ENCODE measurements at places on chromosomes 7 and 10. TPM values are rescaled to one million over a fixed set of nuclear protein-coding genes. Genes with fewer than 3 reads are reported as not detected.
A peak's percentile ranks its signal among the peaks of the same experiment; 100 is the strongest.

- DNase-seq, result no peak
Measured at GRCh38 chr7:107130487-107131220, 38.1 kb upstream of the HBP1 start.

GRCh38 chr7:38973760-38974159, 3.9 kb upstream of the POU6F2 start:
- DNase-seq, result no peak

- DNase-seq, result no peak
Measured at GRCh38 chr7:13880789-13881188, 108.7 kb downstream of the ETV1 start.

The MRPS16 gene
- total RNA-seq, result 104 TPM

DNA sequence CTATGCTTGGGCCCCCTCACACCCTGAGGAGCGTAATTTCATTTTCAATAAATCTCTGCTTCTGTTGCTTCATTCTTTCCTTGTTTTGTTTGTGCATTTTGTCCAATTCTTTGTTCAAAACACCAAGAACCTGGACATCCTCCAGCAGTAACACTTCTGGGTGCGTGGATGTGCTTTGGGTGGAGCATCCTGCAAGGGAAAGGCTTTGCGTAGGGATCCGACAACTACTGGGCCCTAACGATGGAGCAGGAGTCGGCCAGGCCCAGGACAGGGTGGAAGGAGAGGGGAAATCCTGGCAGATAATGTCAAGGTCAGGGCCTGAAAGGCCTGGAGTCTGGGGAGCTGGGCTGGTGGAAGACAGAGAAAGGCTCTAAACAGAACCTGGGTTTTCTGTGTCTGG, 231.8 kb downstream of the ADAM12 start:
- no peak for DNase-seq

- no peak for DNase-seq
Measured at GRCh38 chr7:101677797-101678479, 48.8 kb upstream of the MYL10 start.

DNA sequence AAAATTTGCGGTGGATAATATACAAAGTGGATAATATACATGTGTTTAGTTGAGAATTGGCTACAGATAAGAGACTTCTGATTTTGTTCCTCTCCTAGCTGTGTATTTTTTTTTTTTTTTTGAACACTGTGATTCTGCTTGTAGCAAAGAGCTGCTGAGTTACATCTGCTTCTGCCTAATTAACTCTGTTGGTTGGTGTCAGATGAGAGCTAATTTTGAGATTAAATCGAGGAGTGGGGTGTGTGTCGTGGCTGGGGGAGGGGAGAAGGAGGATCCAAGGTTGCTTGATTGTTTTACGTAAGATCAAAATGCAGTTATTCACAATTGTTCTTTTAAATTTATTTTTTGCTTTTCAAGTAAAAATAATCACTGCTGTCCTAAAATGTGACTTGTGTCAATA, 11.3 kb downstream of the KAT6B start:
- no peak for DNase-seq

The ENKUR gene
- not detected for total RNA-seq

GRCh38 chr7:1027242-1028043, 16.9 kb upstream of the GPR146 start:
- peak; percentile 56 for DNase-seq

The NEURL1 gene
- total RNA-seq, result 103 TPM

The BLNK gene
- 1.4 TPM for total RNA-seq

The SPOCK2 gene
- total RNA-seq, result 5.3 TPM

DNA sequence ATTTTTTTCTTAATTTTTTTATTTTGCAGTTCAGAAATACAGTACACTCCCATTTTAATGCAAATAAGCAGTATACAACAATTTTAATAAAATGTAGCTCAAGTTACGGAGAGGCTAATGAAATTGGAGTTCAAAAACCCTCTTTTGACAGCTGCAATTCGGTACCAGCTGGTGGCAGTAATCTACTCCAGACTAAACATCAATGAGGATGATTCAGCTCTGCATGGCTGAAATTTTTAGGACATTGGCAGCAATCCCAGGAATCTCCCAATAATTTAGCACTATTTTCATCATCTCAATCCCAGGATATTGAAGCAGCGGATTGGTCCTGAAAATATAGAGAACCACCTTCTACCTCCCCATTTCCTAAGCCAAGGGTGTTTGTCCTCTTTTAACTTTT, 278.8 kb downstream of the CACNA2D1 start:
- no peak for DNase-seq

- no peak for DNase-seq
Measured at GRCh38 chr7:17832820-17833355, 107.4 kb downstream of the SNX13 start.

The CDC14C gene
- total RNA-seq, result not detected

The ZNF117 gene
- 1.5 TPM for total RNA-seq

The C7orf57 gene
- total RNA-seq, result not detected

GRCh38 chr10:15595260-15595659, 124.5 kb downstream of the ITGA8 start:
- DNase-seq, result no peak

DNA sequence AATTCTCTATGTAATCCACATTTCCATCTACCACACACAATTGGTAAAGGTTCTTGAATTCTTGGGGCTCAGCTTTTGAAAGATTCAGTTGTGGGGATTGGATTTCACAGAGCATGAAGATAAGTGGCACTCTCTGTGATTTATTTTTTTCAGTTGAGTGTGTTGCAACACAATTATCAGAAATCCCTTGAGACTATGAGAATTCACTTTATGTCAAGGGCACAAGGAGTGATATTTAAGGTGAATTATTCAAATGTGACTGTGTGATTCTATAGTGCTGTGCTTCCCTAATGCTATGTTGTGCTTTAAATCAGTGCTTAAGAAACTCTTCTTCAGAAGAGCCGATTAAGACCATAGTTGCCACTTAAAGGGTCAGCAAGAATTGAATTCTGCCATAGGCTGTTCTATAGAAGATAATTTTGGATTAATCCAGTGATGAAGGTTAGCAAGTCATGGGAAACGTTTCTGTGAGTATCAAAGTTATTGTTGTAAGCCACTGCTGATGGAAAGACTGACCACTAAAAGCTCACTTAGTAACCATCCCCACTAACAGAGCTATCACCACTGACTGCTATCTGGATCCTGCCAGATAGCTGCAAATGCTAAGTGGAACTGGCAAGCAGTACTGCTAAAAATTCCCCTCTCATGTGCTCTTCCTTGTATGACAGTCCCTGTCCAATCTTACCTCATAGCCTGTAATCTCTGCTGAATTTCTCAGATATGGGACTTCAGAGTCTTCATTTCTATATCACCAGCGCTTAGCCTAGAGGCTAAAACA, 134.0 kb upstream of the SEMA3D start:
- no peak for DNase-seq

GRCh38 chr7:139066315-139066714, 30.5 kb upstream of the ZC3HAV1L start:
- DNase-seq, result no peak

DNA sequence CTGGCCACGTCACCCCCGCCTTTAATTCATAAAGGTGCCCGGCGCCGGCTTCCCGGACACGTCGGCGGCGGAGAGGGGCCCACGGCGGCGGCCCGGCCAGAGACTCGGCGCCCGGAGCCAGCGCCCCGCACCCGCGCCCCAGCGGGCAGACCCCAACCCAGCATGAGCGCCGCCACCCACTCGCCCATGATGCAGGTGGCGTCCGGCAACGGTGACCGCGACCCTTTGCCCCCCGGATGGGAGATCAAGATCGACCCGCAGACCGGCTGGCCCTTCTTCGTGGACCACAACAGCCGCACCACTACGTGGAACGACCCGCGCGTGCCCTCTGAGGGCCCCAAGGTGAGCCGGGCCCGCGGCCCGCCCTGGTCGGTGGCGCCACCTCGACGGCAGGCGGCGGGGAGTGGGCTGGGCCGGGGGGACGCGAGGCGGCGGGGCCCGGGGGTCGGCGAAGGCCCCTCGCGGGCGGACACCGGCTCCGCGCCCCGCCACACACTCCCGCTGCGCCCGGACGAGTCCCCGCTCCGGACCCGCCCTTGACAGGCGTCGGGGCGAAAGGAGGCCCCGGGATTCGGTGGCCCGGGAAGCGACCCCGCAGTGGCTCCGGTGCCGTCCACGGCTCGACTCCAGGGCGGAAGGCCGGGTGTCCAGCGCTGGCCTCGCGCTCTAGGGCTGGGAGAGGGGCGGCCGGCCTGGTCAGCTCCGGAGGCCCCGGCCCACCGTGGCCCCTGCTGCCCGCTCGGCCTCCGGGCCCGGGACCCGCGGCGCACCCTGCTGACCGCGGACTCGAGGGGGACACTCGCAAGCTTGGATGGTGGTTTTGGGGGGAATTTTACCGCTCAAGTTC, 557 bp downstream of the BAG3 start:
- peak; percentile 49 for DNase-seq

GRCh38 chr7:24291271-24291670, 7.3 kb downstream of the NPY start:
- DNase-seq, result no peak

DNA sequence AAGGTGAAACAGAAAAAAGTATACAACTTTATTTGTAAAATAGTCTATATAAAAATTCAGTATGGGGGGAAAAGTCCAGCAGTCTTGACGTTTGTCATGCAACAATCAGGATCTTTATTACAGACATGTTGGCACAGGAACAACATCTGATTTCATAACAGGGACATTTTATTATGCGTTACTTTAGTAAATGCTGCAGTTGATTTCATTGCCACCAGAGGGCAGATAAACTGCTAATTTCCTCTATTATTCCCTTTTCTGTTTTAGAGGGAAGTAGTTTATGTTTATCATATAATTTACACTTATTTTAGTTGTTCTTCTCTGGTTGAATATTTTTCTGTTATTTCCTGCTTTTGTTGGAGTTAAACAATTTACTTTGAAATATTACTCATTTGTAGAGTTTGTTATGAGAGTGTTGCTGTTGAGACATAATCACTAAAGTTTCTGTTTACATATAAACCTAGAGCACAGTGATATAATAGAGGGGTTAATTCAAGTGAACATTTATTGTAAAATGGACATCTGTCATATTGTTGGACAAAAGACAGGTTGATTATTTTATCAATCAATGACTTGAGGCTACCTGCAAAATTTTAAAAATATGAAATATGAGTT, 3.3 kb downstream of the PLXDC2 start:
- DNase-seq, result no peak

GRCh38 chr7:87038993-87039690, 20.3 kb downstream of the ELAPOR2 start:
- no peak for DNase-seq

- DNase-seq, result no peak
Measured at GRCh38 chr10:80462981-80463741, 9.1 kb downstream of the TSPAN14 start.

DNA sequence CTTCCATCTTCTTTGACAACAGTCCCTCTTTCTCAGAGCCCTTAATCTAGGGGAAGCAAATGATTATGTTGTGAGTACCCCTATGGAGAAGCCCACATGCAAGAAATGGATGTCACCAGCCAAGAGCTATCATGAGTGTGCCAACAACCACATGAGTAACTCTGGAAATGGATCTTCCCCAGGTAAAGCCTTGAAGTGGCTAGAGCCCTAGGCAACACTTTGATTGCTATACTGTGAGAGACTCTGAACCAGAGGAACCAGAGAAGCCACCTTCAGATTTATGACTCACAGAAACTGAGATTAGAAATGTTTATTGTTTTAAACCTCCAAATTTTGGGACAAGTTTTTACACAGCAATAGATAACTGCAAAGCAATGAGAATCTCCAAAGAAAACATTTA, 60.9 kb upstream of the COL1A2 start:
- DNase-seq, result no peak

GRCh38 chr10:84012831-84013458, 126.4 kb upstream of the GHITM start:
- DNase-seq, result no peak

- DNase-seq, result no peak
Measured at GRCh38 chr10:71795248-71795647, 21.9 kb upstream of the VSIR start.

The BMPER gene
- total RNA-seq, result 7.6 TPM

- DNase-seq, result no peak
Measured at GRCh38 chr7:159147246-159147645, 2.6 kb upstream of the VIPR2 start.

DNA sequence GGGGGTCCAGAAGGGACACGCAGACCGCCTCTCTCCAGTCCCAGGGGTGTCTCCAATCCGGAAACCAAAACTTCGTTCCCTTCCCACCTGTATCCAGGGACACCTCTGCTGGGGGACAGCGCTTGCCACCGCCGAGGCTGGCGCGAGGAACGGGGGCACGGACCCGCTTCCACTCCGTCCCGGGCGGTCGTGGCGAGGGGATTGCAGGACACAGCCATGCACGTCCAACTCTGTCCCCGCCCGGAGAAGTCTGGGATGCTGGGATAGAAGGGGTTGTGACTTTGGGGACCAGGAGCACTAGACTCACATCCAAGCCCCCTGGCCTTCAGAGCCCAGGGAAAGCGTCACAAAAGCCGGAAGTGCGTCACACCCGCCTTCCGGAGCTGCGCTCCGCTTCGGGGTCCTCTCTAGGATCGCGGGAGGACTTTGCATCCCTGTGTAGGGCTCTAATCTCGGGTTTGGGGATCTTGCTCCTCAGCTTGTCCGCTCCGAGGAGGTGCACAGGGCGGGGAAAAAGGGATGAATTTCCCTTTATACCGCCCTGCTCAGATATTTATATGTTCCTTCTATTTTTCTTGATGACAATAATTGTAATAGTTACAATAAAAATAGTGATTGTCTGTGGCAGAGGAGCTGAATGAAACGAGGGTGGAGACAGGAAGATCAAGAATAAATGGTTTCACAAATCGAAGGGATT, at the start of gene FAM200A:
Gene FAM200A (minus strand): TSS at position 348 of the 697 bp plus-strand sequence. CDS start 3,707 bp downstream, outside the sequence.
- DNase-seq, result peak; percentile 94

- no peak for DNase-seq
Measured at GRCh38 chr10:131660427-131660826, 240.4 kb upstream of the PPP2R2D start.

DNA sequence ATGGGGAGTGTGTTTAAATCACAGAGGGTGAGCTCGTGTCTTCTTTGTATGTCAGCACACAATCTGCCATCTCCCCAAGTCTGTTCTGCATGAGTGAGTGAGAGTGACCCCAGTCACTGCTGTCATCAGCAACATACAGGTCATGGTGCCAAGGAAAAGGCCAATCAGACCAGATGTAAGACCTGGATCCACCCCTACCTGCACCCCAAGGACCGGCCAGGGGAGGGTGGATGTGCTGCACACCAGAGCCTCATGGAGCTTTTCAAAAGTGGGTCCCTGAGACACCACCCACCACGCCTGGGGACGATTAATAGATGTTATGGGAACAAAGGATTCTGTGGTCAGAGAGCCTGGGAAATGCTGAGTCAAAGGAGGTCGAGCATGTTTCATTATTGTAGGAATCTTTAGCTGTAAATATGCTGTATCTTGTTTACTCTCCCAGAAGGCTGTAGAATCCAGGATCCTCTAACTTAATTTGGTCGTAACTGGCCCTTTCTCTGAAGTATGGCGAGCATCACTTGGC, 420.5 kb downstream of the RPS24 start:
- no peak for DNase-seq

The CACNA2D1 gene
- total RNA-seq, result 114 TPM

GRCh38 chr10:5461914-5462840, 37.2 kb downstream of the CALML5 start:
- DNase-seq, result no peak

All from psoas muscle (tissue), 8 donors.